ENCODE measurements at places on chromosomes 5 and 9. TPM values are rescaled to one million over a fixed set of nuclear protein-coding genes. Genes with fewer than 3 reads are reported as not detected.

DNA sequence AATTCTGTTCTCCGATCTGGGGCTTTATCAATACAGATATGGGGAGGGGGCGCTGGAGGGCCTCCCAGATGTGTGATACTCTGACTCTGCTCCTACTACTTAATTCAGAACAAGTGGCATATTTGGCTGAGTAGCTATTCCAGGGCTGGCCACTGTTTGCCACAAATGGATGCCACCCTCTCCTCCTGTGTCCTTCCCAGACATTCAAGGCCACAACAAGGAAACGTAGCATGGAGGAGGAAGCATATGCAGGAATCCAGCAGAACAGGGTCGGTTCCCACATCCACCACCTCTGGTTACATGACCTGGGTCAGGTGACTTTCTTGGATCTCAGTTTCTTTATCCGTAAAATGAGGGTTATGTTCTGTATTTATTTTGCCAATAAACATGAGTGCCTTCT, 131.0 kb downstream of the GOLPH3 start:
- no peak for DNase-seq
- no peak overlapping the region for H3K27ac ChIP-seq
- peaks cover 7% of the 10 kb centered on the region for H3K4me1 ChIP-seq
- no peaks in the 10 kb centered on the region for H3K27me3 ChIP-seq

DNA sequence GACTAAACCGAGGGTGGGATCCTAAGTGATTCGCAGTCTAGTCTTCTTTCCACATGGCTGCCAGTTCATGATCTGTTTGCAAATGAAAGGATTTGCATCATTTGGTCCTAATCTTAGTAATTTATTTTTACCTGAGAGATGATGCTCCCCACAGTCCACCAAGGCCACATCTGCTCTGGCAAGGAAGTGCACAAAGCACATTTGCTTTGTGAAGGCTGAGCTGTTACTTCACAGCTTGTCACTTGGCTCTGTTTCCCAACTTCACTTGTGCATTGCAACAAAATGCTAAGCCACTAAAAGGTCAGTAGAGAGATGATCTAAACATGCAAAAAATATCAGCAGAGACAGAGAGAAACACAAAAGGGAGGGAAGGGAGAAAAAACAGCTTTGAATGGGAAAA, 128.5 kb upstream of the VLDLR start:
- DNase-seq, result no peak
- H3K4me1 ChIP-seq, result no peaks in the 10 kb centered on the region
- H3K27ac ChIP-seq, result no peak overlapping the region
- no peaks in the 10 kb centered on the region for H3K36me3 ChIP-seq
- H3K4me3 ChIP-seq, result no peak overlapping the region

DNA sequence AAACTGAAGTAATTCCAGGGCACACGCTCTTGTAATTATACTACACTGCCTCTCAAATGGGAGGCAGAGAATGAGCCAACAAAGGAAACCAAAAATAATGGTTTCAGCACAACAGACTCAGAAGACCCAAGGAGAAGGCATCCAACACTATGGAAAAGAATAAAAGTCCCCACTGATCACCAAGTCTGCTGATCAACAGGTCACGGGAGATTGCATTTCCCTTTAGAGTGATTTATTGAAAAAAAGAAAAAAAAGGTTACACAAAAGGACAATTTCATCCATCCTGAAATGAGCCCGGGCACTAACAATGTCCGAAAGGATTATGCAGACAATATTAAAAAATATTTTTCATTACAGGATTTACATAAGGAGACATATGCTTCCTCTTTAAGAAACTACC, 28.8 kb downstream of the MYO10 start:
- H3K27ac ChIP-seq, result no peak overlapping the region
- H3K27me3 ChIP-seq, result no peaks in the 10 kb centered on the region
- no peak overlapping the region for H3K4me3 ChIP-seq
- DNase-seq, result no peak
- H3K4me1 ChIP-seq, result peaks cover 5% of the 10 kb centered on the region

GRCh38 chr9:124001866-124002525, 9.6 kb upstream of the LHX2 start:
- no peaks in the 10 kb centered on the region for H3K36me3 ChIP-seq
- no peak overlapping the region for H3K4me3 ChIP-seq
- no peak overlapping the region for H3K27ac ChIP-seq
- H3K27me3 ChIP-seq, result peaks cover 98% of the 10 kb centered on the region
- no peak for DNase-seq

- no peaks in the 10 kb centered on the region for H3K36me3 ChIP-seq
- H3K4me1 ChIP-seq, result peaks cover 51% of the 10 kb centered on the region
- no peaks in the 10 kb centered on the region for H3K27me3 ChIP-seq
- no peak for DNase-seq
Measured at GRCh38 chr5:150612905-150613670, 27.4 kb upstream of the SYNPO start.

DNA sequence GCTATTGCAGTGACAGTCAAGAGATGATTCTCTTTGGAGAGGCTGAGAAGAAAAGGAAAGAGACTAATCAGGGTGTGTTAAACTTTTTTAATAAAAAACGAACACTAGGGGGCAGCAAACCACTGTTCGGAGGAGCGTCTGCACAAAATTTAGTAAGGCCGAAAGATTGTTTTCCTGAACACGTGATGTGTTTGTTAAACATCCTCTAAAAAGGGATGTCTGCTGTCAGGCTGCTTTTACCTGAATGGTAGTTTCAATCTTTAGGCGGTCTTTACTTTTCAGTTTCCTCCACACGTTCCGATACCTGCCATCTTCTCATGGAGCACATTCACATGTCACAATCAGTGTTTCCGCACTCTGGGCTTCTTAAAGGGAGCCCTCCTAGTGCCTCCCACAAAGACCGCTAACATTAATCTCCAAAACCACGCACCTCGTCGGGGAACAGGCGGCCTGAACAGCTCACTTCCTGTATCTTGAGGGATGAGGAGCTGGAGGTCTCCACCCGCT, 125.2 kb downstream of the GPBP1 start:
- DNase-seq, result no peak
- H3K4me1 ChIP-seq, result peaks cover 4% of the 10 kb centered on the region
- H3K27ac ChIP-seq, result no peak overlapping the region

DNA sequence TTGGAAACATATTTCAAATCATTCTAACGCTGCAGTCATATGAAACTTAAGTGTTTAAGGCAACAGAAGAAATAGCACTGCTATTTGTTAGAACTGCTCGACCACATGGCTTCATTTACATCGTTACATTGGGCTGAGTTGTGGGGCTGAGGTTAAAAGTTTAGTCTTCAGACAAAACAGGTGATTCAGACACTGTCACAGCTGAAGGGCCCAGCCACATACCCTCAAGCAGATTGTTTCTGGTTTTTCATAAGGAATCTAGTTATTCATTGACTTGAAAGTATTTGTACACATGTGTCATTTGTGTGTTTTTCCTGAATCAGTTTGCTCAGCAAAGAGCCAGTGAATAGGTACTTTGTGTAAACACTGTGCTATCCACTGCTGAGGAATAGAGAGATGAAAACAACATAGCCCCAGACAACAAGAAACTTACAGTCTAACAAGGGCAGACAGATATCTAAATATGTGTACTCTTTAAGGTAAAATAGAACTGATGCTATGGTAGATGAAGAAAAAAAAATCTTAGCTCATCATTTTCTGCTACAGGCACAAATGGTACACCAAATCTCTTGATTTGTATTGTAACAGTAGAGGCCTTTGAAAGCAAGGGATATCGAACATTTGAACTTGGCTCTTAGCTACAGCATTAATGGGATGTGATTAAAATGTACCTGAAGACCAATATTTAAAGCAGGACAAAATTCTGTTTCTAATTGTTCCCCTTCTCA, 357.6 kb upstream of the RPS23 start:
- H3K27me3 ChIP-seq, result no peaks in the 10 kb centered on the region
- H3K4me1 ChIP-seq, result peaks cover 10% of the 10 kb centered on the region
- no peak for DNase-seq
- H3K4me3 ChIP-seq, result no peak overlapping the region
- H3K36me3 ChIP-seq, result no peaks in the 10 kb centered on the region

- no peak for DNase-seq
- no peaks in the 10 kb centered on the region for H3K36me3 ChIP-seq
- H3K27ac ChIP-seq, result peak overlapping the region; percentile 27
- no peaks in the 10 kb centered on the region for H3K27me3 ChIP-seq
- peaks cover 7% of the 10 kb centered on the region for H3K4me1 ChIP-seq
Measured at GRCh38 chr9:92425474-92425873, 1.2 kb upstream of the OMD start.

- H3K4me3 ChIP-seq, result no peak overlapping the region
- H3K27me3 ChIP-seq, result no peaks in the 10 kb centered on the region
- no peaks in the 10 kb centered on the region for H3K36me3 ChIP-seq
- H3K4me1 ChIP-seq, result no peaks in the 10 kb centered on the region
- DNase-seq, result no peak
Measured at GRCh38 chr9:4082948-4083347, 216.9 kb downstream of the GLIS3 start.

- no peak for DNase-seq
- no peak overlapping the region for H3K4me3 ChIP-seq
- no peaks in the 10 kb centered on the region for H3K27me3 ChIP-seq
- peaks cover 8% of the 10 kb centered on the region for H3K4me1 ChIP-seq
Measured at GRCh38 chr5:96123418-96123817, 161.8 kb upstream of the ELL2 start.

DNA sequence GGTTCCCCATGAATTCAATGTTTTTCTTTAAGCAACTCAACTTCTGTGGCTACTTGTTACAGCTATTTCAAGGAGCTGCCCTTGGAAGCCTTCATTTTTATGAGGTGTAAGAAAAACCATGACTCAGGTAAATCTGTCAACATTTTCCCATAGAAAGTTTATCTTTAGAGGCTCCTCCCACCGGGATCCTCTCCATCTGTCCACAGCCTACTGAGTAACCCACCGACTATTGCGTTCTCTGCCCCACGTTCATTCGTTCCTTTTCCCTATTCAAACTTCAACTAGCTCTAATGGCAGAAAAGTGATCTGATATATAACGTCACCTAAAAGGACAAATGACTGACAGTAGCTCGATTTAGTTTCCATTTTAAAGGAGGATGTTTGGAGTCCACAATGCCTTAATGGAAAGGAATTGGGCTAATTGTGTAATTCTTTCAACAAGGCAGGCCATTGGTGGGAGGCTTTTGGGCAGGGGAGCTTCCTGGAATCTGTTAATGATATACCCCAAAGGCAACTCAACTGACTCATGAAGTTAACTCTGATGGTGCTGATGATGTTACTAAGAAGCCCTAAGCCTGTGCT, 29.3 kb upstream of the NR3C1 start:
- peaks cover 11% of the 10 kb centered on the region for H3K4me1 ChIP-seq
- no peak for DNase-seq
- H3K27ac ChIP-seq, result no peak overlapping the region

GRCh38 chr5:73250645-73251044, 77.7 kb downstream of the TMEM174 start:
- H3K4me1 ChIP-seq, result no peaks in the 10 kb centered on the region
- H3K27ac ChIP-seq, result no peak overlapping the region
- H3K27me3 ChIP-seq, result peaks cover 24% of the 10 kb centered on the region
- no peak for DNase-seq
- no peaks in the 10 kb centered on the region for H3K36me3 ChIP-seq

- H3K4me1 ChIP-seq, result peaks cover 6% of the 10 kb centered on the region
- H3K4me3 ChIP-seq, result no peak overlapping the region
- no peaks in the 10 kb centered on the region for H3K36me3 ChIP-seq
- peak overlapping the region; percentile 55 for H3K27ac ChIP-seq
- no peak for DNase-seq
Measured at GRCh38 chr5:7763621-7764072, 87.3 kb downstream of the CFAP90 start.

DNA sequence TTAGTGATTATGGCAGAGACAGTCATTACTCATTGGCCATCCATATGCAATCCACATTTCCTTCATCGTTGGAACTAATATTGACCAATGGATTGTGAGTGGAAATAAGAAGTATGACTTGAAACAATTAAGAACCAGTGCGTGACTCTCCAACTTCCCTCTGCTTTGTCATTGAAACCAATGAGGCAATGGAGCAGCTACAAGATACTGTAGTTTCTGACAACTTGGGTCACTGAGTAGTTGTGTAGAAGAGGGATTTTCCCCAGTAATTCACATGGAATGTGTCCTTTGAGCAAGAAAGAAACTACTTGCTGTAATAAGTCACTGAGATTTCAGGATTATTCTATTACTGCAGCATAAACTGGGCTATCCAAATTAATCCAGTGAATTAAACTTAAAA, 785.3 kb upstream of the RIOK2 start:
- H3K4me1 ChIP-seq, result no peaks in the 10 kb centered on the region
- no peak overlapping the region for H3K27ac ChIP-seq

DNA sequence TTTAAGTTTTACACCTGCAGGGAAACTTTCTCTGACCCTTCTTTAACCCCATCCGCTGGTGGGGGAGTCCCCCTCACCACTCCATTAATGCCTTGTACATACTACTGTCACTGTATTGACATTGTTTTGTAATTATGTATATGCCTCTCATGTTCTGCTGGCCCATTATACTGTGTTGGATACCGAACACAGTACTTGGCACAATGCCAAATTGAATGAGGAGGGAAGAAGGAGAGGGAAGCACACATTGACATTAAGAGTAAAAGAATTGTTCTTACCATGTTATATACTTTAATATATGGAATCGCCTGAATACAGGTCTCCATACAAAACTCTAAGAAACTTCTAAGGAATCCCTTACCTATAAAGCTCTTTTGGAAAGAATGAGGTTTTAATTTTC, 73.6 kb upstream of the GRHPR start:
- H3K4me3 ChIP-seq, result no peak overlapping the region
- H3K27ac ChIP-seq, result no peak overlapping the region
- no peak for DNase-seq
- no peaks in the 10 kb centered on the region for H3K4me1 ChIP-seq
- H3K27me3 ChIP-seq, result no peaks in the 10 kb centered on the region
- peaks cover 16% of the 10 kb centered on the region for H3K36me3 ChIP-seq

DNA sequence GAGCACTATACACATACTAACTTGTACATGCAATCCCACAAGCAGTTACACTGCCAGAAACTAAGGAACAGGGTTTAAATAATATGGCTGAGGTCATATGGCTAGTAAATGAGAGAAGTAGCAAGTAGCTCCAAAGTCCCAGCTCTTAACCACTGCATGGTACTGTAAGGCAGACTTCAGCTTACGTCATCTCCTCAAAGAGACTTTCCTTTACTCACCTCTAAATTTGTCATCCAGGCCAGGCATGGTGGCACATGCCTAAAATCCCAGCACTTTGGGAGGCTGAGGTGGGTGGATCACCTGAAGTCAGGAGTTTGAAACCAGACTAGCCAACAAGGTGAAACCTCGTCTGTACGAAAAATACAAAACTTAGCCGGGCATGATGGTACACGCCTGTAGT, 20.4 kb upstream of the SELENOP start:
- H3K36me3 ChIP-seq, result no peaks in the 10 kb centered on the region

The GAS1 gene
- 50.6 TPM for total RNA-seq

The SPATA31E1 gene
- not detected for total RNA-seq

The SLC34A1 gene
- 0.29 TPM for total RNA-seq

The ABCA2 gene
- 22.6 TPM for total RNA-seq

The PLCXD3 gene
- 0.18 TPM for total RNA-seq

The ZNF622 gene
- total RNA-seq, result 23.8 TPM

The DOK3 gene
- total RNA-seq, result 2.3 TPM
